Camera-type eye (tissue), 1 donor: ENCODE measurements at places on chromosomes 7 and 10. TPM values are rescaled to one million over a fixed set of nuclear protein-coding genes. Genes with fewer than 3 reads are reported as not detected.

OLAH gene
- total RNA-seq = 0.93 TPM

JAKMIP3 gene
- 1.4 TPM for total RNA-seq

CLEC2L gene
- 2.8 TPM for total RNA-seq

TAS2R41 gene
- total RNA-seq = not detected

CYP3A4 gene
- not detected for total RNA-seq

LDB3 gene
- total RNA-seq = 24.9 TPM

NME8 gene
- not detected for total RNA-seq

SLC26A3 gene
- total RNA-seq = not detected

CRTAC1 gene
- total RNA-seq = 19.3 TPM

NUTM2E gene
- total RNA-seq = 0.33 TPM

IL2RA gene
- 0.44 TPM for total RNA-seq

FGF8 gene
- total RNA-seq = 4.0 TPM

SHLD2 gene
- total RNA-seq = 45.5 TPM

SPDYE16 gene
- 1.2 TPM for total RNA-seq

PRPS1L1 gene
- not detected for total RNA-seq

NUP205 gene
- total RNA-seq = 62.1 TPM

MRPL32 gene
- total RNA-seq = 50.1 TPM

FGFR2 gene
- total RNA-seq = 77.5 TPM

SPDYE3 gene
- not detected for total RNA-seq

GRM8 gene
- total RNA-seq = 19.6 TPM

TLX1 gene
- total RNA-seq = not detected

FRMPD2 gene
- total RNA-seq = 27.3 TPM

RPP30 gene
- 64.0 TPM for total RNA-seq
